ENCODE measurements at places on chromosomes 2 and 18. TPM values are rescaled to one million over a fixed set of nuclear protein-coding genes. Genes with fewer than 3 reads are reported as not detected.

DNA sequence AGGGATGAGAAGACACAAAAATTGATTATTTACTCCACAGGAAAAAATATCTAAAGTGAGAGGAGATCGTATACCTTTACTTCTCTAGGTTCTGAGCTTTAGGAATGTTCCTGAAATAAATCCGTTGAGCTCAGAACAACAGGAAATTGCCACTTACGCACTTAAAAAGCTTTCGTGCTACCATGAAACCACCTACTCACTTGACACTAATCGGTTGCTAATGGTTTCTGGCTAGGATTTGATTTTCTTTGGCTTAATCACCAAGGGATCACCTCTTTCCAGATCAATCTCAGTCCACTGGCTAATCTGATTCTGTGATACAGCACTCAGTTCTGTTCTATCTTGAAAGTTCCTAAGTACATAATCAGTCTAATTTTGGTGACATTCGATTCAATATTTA lies 419.6 kb downstream of the DLGAP1 start:
- no peaks in the 10 kb centered on the region for H3K4me1 ChIP-seq
- DNase-seq: no peak
- H3K27me3 ChIP-seq: peaks cover 25% of the 10 kb centered on the region
- H3K27ac ChIP-seq: no peak overlapping the region
- no peak overlapping the region for H3K4me3 ChIP-seq

GRCh38 chr2:226526716-226527115 lies 272.9 kb downstream of the IRS1 start:
- no peaks in the 10 kb centered on the region for H3K36me3 ChIP-seq
- H3K4me3 ChIP-seq: no peak overlapping the region
- no peak overlapping the region for H3K27ac ChIP-seq
- H3K27me3 ChIP-seq: no peaks in the 10 kb centered on the region
- no peak for DNase-seq

DNAH7 gene
- not detected for total RNA-seq

CBLN2 gene
- total RNA-seq: not detected

GRCh38 chr2:226839161-226839560 lies 3.3 kb downstream of the RHBDD1 start:
- peaks cover 61% of the 10 kb centered on the region for H3K4me1 ChIP-seq
- H3K27ac ChIP-seq: peak overlapping the region; percentile 95
- DNase-seq: no peak
- no peaks in the 10 kb centered on the region for H3K27me3 ChIP-seq

DNA sequence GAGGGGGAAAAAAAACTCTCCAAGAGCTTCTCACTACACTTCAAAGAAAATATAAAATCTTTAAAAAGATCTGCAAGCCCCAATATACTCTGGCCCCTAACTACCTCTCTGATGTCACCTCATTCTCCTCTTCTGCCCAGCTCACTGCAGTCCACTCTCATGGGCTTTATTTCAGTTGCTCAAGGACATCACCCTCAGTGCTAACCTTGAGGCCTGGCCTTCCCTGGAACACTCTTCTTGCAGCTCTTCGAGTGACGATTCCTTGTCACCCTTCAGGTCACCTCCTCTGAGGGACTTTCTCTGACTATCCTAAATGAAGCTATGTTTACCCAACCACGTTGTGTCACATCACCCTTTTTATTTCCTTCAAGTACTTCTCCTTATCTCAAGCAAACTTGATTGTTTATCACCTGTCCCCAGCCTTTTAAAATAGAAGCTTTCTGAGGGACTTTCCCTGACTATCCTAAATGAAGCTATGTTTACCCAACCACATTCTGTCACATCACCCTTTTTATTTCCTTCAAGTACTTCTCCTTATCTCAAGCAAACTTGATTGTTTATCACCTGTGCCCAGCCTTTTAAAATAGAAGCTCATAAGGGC lies 10.4 kb downstream of the RTTN start:
- H3K27ac ChIP-seq: peak overlapping the region; percentile 27
- peaks cover 16% of the 10 kb centered on the region for H3K36me3 ChIP-seq
- no peak overlapping the region for H3K4me3 ChIP-seq

- H3K27me3 ChIP-seq: no peaks in the 10 kb centered on the region
- H3K4me3 ChIP-seq: no peak overlapping the region
- H3K36me3 ChIP-seq: no peaks in the 10 kb centered on the region
- H3K4me1 ChIP-seq: no peaks in the 10 kb centered on the region
Observed at GRCh38 chr2:138071720-138072719, 107.7 kb downstream of the HNMT start.

DNA sequence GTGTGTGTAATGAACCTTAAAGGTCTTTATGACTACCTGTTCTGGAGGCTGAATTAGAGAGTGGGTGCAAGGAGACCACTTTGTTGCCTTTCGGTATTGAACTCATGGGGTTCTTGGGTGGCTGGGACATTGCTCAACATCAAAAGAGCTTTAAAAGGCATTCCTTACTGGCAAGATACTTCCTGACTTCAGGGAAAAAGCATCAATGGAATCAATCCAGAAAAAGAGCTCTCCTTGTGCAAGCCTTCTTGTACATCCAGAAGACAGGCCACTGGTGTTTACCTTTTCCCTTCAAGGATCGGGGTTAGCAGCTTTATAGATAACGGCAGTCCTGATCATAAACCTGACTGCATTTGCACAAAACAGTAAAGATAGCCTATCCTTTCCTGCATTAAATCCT lies 9.5 kb downstream of the PNO1 start:
- no peaks in the 10 kb centered on the region for H3K27me3 ChIP-seq
- no peak overlapping the region for H3K4me3 ChIP-seq
- no peak overlapping the region for H3K27ac ChIP-seq
- DNase-seq: no peak
- peaks cover 13% of the 10 kb centered on the region for H3K36me3 ChIP-seq

DNA sequence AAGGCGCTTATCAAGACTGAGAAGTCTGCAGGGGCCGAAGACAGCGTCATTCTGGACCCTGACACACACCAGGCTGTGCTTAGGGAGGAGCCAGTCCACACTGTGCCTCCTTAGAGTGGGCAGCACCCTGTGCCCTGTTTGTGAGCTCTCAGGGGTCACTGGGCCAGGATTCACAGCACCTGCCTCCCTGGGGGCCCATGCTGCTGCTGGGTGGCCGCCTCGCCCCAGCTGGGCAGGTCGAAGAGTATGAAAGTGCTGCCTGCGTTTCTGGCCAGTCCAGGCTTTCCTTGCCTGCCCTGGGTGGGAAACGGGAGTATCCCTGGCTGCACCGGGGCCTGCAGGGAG lies 15.4 kb upstream of the GPR55 start:
- no peak for DNase-seq
- no peak overlapping the region for H3K27ac ChIP-seq
- H3K27me3 ChIP-seq: peaks cover 6% of the 10 kb centered on the region
- no peak overlapping the region for H3K4me3 ChIP-seq
- H3K36me3 ChIP-seq: peaks cover 12% of the 10 kb centered on the region
- H3K4me1 ChIP-seq: peaks cover 23% of the 10 kb centered on the region

QPCT gene
- 2.5 TPM for total RNA-seq

DNA sequence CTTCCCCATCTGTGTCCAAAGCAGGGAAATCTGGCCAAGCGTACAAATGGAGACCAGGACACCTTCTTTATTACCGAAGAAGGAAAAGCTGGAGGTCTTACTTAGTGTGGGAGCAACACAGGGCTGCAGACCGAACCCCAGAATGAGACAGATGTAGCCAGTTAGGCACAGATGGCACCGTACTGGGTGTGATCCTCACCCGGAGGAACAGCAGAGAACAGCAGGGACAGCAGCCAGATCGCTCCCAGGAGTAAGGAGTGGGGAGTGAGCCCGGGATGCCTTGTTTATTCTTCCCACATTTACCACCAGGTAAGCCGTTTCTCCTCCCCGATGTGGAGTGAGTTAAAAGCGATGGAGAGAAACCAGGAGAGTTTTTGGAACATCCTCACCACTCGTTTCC lies 150.7 kb upstream of the SPRED2 start:
- H3K27ac ChIP-seq: no peak overlapping the region
- H3K4me3 ChIP-seq: no peak overlapping the region
- H3K36me3 ChIP-seq: no peaks in the 10 kb centered on the region
- no peaks in the 10 kb centered on the region for H3K4me1 ChIP-seq

DNA sequence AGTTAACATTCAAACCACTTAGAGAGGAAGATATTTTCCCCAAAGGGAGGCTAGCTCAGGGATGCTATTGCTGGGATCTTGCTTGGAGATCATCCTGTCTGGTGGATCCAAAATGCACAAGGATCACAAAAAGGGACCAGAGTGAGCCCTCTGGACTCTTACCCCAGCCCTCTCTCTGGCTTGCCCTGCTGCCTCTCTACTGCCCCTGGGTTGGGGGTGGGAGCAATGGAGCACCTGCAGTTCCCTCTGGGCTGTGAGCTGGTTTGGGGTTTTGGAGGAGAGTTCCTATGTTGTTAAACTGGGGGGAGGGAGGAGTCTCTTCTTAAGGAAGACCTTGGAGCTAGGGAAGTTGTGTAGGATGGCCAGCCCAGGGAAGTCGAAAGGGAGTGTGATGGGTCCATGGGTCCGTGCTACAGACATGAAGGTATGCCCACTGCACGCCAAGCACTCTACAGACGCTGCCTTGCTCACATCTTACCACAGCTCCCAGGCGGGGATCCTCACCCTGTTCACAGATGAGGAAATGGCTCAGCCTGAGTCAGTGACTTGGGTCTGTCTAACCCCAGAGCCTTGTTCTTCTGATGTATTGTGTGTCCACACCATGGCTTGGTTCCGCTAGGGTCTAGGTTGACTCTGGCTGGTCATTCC lies 3.8 kb downstream of the LBH start:
- DNase-seq: peak; percentile 71
- H3K27me3 ChIP-seq: no peaks in the 10 kb centered on the region
- peak overlapping the region; percentile 80 for H3K4me3 ChIP-seq
- H3K4me1 ChIP-seq: peaks cover 74% of the 10 kb centered on the region
- peaks cover 64% of the 10 kb centered on the region for H3K36me3 ChIP-seq

DNA sequence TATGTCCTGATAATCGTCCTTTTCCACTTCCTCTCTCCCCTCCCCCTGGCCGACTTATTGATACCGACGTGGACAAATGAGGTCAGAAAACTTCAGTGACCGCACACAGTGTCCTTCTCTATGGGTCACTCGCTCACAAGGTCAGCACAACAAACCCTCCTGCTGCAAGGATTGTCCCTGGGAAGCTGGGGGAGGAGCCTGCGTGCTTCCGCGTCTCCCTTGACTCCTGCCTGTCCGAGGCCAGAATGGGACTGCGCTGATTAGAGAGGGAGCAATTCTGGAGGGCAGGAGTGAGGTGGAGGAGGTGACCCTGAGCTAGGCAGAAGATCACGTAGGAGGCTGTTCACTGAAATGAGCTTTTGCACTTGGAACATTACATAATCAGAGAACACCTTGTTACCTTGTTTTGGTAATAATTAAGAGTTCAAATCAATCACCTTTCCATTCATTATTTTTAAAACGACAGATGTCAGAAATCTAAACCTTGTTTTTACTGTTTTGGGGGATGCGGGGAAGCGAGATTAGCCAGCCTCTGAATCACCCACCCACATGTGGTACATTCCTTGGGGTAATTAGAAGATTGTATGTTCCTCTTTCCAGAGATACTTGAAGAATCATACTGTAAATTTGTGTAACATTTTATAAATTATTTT lies 70.6 kb downstream of the CTAGE1 start:
- peak overlapping the region; percentile 75 for H3K4me3 ChIP-seq
- H3K27ac ChIP-seq: peak overlapping the region; percentile 84
- H3K36me3 ChIP-seq: peaks cover 3% of the 10 kb centered on the region
- peaks cover 40% of the 10 kb centered on the region for H3K27me3 ChIP-seq

MTHFD2 gene
- total RNA-seq: 375 TPM

GRCh38 chr2:175010848-175011254 lies 5.7 kb upstream of the CHN1 start:
- H3K4me3 ChIP-seq: no peak overlapping the region
- H3K4me1 ChIP-seq: peaks cover 5% of the 10 kb centered on the region
- no peak overlapping the region for H3K27ac ChIP-seq
- no peaks in the 10 kb centered on the region for H3K36me3 ChIP-seq
- H3K27me3 ChIP-seq: peaks cover 29% of the 10 kb centered on the region

DSEL gene
- total RNA-seq: 0.35 TPM

GRCh38 chr2:104766683-104767082 lies 87.2 kb upstream of the POU3F3 start:
- DNase-seq: no peak
- H3K4me1 ChIP-seq: no peaks in the 10 kb centered on the region
- peaks cover 8% of the 10 kb centered on the region for H3K27me3 ChIP-seq
- H3K4me3 ChIP-seq: no peak overlapping the region
- H3K36me3 ChIP-seq: no peaks in the 10 kb centered on the region

- peaks cover 19% of the 10 kb centered on the region for H3K27me3 ChIP-seq
- H3K4me3 ChIP-seq: no peak overlapping the region
- H3K4me1 ChIP-seq: no peaks in the 10 kb centered on the region
- no peak for DNase-seq
- no peak overlapping the region for H3K27ac ChIP-seq
Observed at GRCh38 chr18:76678248-76678647, 144.1 kb upstream of the ZNF236 start.

PFN4 gene
- 0.26 TPM for total RNA-seq

GRCh38 chr2:20669562-20670314 lies 2.8 kb downstream of the GDF7 start:
- no peak overlapping the region for H3K4me3 ChIP-seq
- no peaks in the 10 kb centered on the region for H3K36me3 ChIP-seq
- H3K27me3 ChIP-seq: peaks cover 85% of the 10 kb centered on the region
- H3K27ac ChIP-seq: no peak overlapping the region
- DNase-seq: no peak
- H3K4me1 ChIP-seq: peaks cover 14% of the 10 kb centered on the region

DNA sequence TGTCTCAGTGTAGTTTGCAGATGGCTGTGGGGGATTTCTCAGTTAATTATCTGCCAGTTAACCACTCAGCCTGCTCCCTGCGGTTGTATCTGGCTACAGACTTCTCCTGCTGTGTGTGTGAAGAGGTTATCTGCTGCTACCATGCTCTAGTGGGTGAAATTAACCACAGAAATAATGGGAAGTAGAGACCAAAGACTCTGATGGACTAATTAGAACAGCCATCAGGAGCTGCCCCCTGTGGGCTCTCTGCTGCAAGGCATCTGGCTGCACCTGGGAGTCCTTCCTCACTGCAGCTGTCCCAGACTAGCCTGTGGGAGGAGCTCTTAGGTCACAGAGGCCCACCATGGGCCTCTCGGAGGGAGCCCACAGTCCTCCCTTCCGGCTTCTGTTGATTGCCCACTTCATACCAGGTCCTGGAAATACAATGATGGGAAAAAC lies 66.6 kb downstream of the CTIF start:
- no peaks in the 10 kb centered on the region for H3K4me1 ChIP-seq
- H3K27ac ChIP-seq: no peak overlapping the region

GRCh38 chr18:58669731-58670378 lies 1.4 kb upstream of the MALT1 start:
- H3K4me3 ChIP-seq: peak overlapping the region; percentile 82
- no peak for DNase-seq
- no peaks in the 10 kb centered on the region for H3K27me3 ChIP-seq

TNS1 gene
- 0.89 TPM for total RNA-seq

ICOS gene
- total RNA-seq: 101 TPM

GRCh38 chr2:36964496-36965058 lies 1.8 kb downstream of the STRN start:
- H3K36me3 ChIP-seq: peaks cover 10% of the 10 kb centered on the region
- H3K27me3 ChIP-seq: no peaks in the 10 kb centered on the region
- no peak for DNase-seq
- no peak overlapping the region for H3K27ac ChIP-seq

TSPYL6 gene
- not detected for total RNA-seq

All from activated naive CD8-positive, alpha-beta T cell treated with anti-CD3 and anti-CD28 coated beads for 36 hours (primary cell).